ENCODE measurements at places on chromosomes 12 and 14. TPM values are rescaled to one million over a fixed set of nuclear protein-coding genes. Genes with fewer than 3 reads are reported as not detected.

DNA sequence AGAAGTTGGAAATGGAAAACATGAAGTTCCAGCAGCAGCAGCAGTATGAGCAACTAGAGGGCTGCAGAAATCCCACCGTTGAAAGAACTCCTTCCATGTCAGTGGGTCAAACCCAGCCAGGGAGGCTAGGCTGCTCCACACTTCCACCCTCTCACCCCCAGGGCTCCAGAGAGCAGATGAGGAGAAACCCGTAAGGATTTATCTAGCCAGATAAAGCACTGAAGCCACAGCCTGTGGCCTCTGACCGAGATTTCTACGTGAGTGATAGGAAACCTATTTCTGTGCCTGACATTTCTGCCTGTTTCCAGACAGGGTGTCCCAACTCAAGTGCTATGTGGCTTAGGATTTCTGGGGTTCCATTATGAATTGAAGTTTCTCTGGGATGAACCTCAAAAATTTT, 100.0 kb upstream of the EEA1 start:
- no peak overlapping the region for H3K4me3 ChIP-seq
- DNase-seq: no peak
- no peaks in the 10 kb centered on the region for H3K4me1 ChIP-seq
- H3K27me3 ChIP-seq: no peaks in the 10 kb centered on the region

DNA sequence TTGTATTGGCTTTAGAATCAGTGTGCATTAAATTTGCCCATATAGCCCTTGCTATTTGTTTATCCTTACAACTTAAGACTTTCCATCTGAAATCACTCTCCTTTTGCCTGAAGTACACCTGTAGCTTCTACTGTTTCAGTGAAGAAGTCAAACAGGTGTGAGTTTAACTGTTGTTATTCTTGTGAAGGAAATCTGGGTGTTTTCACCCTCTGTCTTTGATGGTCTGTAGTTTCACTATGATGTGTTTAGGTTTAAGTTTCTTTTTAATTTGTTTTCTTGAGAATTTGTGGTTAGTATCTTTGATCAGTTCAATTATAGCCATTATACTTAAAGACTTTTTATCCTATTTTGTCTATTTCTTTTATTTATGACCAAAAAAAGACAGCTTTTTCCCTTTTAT, 68.9 kb upstream of the BBS10 start:
- no peak for DNase-seq
- H3K36me3 ChIP-seq: peaks cover 9% of the 10 kb centered on the region
- H3K27ac ChIP-seq: peak overlapping the region; percentile 78

DNA sequence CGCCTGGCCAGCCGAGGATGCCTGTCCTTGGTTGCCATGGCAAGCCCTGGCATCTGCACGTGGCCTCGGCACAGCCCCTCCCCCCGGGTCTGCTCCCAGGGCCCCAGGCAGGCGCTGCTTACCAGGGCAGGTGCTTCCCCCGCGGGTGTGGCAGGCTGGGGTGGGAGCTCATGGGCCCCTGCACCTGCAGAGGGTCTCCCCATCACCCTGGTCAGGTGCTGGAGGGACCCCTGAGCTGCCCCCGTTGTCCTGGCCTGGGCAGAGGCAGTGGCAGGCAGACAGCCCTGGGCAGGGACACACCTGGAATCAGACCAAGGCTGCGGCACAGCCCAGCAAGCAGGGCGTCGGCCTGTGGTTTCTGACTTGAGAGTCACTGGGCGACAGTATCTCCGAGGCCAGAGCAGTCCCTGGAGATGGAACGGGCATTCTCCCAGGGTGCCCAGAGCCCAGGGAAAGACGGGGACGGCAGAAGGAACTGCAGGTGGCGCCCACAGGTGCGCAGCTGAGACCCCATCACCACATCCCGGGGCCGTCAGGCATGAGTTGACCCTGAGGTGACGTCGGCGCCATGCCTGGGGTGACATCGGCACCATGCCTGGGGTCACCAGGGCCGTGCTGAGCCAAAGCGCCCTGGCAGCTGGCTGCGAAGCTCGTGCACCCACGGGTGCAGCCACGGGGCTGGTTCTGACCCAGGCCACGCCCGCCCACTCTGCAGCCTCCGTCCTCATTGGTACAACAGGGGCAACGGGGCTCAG, 56.1 kb upstream of the FBRSL1 start:
- peak overlapping the region; percentile 31 for H3K27ac ChIP-seq
- H3K4me1 ChIP-seq: peaks cover 60% of the 10 kb centered on the region
- no peak for DNase-seq

Gene CRIP2
- 1.8 TPM for total RNA-seq

Gene PTPRQ
- total RNA-seq: not detected

GRCh38 chr14:89033756-89034155, 209.3 kb downstream of the TTC8 start:
- H3K36me3 ChIP-seq: no peaks in the 10 kb centered on the region
- peaks cover 29% of the 10 kb centered on the region for H3K27me3 ChIP-seq
- no peaks in the 10 kb centered on the region for H3K4me1 ChIP-seq

Gene SLC6A15
- not detected for total RNA-seq

Gene LTB4R2
- 21.7 TPM for total RNA-seq

GRCh38 chr12:38872156-38872555, 33.2 kb downstream of the CPNE8 start:
- no peak overlapping the region for H3K27ac ChIP-seq
- no peaks in the 10 kb centered on the region for H3K27me3 ChIP-seq
- no peaks in the 10 kb centered on the region for H3K36me3 ChIP-seq
- H3K4me1 ChIP-seq: no peaks in the 10 kb centered on the region
- DNase-seq: no peak
- no peak overlapping the region for H3K4me3 ChIP-seq

- H3K4me3 ChIP-seq: no peak overlapping the region
- no peak for DNase-seq
- H3K4me1 ChIP-seq: no peaks in the 10 kb centered on the region
- no peaks in the 10 kb centered on the region for H3K27me3 ChIP-seq
- no peaks in the 10 kb centered on the region for H3K36me3 ChIP-seq
These were observed 552.5 kb downstream of the DIO2 start for GRCh38 chr14:79658769-79659168.

GRCh38 chr12:124605150-124605882, 37.9 kb upstream of the NCOR2 start:
- no peak overlapping the region for H3K4me3 ChIP-seq
- H3K36me3 ChIP-seq: no peaks in the 10 kb centered on the region
- DNase-seq: no peak
- H3K4me1 ChIP-seq: peaks cover 22% of the 10 kb centered on the region
- H3K27ac ChIP-seq: no peak overlapping the region

DNA sequence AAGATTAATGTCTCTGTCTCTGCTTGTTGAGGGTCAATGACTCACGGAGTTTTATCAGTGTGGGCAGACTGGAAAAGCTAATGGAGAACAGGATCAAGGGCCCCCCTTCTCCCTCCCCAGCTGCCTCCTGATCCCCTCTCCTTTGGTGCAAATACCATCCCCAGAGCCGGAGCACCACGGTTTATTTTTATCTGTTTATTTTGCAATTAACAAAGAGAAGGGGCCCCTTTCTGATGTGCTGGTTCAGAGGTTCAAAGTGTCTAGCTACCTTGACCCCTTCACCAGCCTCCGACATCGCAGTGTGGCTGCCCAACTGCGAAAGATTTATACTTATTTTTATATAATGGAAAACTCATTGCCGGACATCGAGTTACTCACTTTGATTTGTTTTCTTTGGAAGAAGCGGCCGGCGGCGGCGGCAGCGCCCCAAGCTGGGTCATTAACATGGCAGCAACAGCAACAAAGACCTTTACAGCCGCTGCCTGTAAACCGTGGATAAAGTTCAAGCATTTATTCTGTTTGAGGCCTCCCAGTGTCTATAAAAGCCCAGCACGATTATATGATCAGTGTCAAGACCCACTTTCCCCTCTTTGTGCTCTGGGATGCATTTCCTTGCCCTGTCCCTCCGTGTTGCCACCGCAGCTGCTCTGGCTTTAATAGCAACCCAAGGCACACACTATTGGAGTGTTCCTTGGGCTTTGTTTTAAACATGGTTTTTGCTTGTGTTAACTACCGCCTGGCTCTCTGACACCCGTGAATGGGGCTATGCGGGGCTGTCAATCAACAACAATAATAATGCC, 47.4 kb upstream of the PARP11 start:
- no peak overlapping the region for H3K4me3 ChIP-seq
- no peaks in the 10 kb centered on the region for H3K36me3 ChIP-seq
- peaks cover 16% of the 10 kb centered on the region for H3K4me1 ChIP-seq
- H3K27ac ChIP-seq: no peak overlapping the region
- peaks cover 5% of the 10 kb centered on the region for H3K27me3 ChIP-seq

DNA sequence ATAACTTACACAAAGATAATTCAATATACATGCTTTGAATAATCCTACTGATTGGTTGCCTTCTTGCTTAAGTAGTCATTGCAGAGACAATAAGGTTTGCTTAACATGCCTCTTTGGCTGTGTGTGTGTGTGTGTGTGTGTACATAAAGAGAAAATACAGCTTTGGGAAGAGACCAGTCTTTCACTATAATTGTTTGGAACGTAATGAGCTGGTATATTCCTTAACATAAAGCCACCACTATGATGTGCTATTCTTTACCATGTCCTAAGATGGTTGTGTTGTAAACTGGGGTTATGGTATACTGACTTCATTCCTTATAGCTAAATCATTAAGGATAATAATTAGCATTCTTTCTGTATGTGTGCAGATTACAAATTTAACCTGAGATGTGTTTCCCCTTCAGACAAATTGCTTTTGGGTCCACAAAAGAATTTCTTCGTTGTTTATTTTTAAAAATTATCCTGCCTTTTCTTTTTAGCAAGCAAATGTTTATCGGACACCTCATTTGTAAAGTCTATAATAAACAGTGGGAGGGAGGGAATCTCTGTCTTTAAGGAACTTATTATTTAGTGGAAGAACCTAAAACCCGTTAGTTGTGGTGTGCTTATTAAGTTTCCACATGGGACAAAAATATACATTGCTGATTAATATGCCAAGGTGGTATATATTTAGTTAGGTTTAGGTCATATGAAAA, 74.4 kb downstream of the TMX1 start:
- H3K36me3 ChIP-seq: no peaks in the 10 kb centered on the region
- no peak for DNase-seq
- no peak overlapping the region for H3K4me3 ChIP-seq
- H3K27ac ChIP-seq: no peak overlapping the region
- H3K4me1 ChIP-seq: no peaks in the 10 kb centered on the region
- H3K27me3 ChIP-seq: peaks cover 12% of the 10 kb centered on the region

DNA sequence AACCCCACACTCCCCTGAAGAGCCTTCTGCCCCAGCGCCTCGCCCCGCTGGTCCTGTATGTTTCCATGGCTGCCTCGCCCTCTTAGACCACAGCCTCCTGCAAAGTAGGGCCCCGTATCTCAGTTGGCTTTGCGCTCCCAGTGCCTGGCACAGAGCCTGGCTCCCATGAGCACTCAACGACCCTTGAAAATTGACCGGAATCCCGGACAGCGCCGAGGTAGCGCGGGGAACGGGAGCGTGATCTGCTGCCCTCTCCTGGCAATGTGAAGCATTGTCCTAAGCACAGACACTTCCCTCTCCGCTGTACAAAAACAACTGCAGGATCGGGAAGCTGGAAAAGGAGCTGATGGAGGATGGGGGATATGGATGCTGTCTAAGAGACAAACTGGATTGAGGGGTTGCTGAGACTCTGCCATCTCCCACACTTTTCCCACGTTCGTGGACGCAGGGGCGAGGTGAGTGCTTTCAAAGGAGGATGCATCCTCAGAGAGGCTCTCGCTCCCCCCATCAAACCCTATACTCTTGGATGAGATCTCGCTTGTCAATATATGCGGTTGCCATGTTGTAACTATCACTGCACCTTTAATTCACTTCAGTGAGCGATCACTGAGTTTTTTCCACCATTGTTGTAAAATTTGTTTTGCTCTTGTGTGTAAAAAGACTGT, 10.7 kb upstream of the FKBP4 start:
- peaks cover 13% of the 10 kb centered on the region for H3K4me1 ChIP-seq
- no peaks in the 10 kb centered on the region for H3K36me3 ChIP-seq
- peaks cover 24% of the 10 kb centered on the region for H3K27me3 ChIP-seq
- peak overlapping the region; percentile 57 for H3K4me3 ChIP-seq

DNA sequence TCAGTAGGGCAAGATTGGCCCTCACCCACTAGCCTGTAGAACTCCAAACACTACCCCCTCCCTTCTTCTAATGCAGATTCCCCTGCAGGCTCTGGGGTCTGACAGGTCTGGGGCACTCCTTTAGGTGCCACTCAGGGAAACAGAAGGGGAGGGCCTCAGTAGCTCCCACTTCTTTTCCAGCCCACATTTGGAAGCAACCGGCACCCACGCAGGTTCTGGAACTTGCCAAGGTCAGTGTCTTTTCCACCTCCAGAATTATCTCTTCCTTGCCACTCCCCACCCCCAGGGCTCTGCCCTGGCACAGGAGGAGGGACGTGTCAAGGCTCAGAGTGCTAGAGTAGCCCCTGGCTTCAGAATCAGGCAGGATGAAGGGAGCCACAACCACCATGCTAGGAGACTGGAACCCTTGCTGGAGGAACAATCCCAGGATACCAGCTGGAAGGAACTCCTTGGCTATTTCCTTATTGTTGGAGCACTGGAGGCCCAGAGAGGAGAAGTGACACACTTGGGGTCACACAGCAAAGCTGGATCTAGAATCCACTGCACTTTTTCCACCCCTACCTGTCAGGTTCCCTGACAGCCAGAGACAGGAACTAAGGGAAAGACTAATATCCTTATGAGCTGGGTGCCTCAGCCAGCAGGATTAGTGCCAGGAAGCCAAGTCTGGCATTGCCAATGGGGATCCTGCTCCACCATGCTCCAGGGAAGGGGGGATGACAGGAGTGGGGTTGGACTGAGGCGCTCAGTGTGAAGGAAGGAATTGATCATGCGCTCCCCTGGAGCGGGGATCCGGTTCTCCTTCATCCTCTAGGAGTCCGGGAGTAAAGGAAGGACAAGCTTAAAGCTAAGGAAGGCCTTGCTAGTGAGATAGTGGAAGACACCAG, 1.8 kb upstream of the FIGNL2 start:
- no peak for DNase-seq
- H3K4me1 ChIP-seq: peaks cover 14% of the 10 kb centered on the region
- H3K4me3 ChIP-seq: no peak overlapping the region
- no peak overlapping the region for H3K27ac ChIP-seq

- no peak overlapping the region for H3K27ac ChIP-seq
- DNase-seq: no peak
- no peaks in the 10 kb centered on the region for H3K27me3 ChIP-seq
- H3K4me3 ChIP-seq: no peak overlapping the region
- no peaks in the 10 kb centered on the region for H3K36me3 ChIP-seq
These were observed 50.3 kb downstream of the BEGAIN start for GRCh38 chr14:100536721-100537445.

Gene SAMD15
- 0.10 TPM for total RNA-seq
